ENCODE measurements at places on chromosomes 7 and 10. TPM values are rescaled to one million over a fixed set of nuclear protein-coding genes. Genes with fewer than 3 reads are reported as not detected.

ELMO1 gene
- polyA plus RNA-seq, result 9.5 TPM

MGMT gene
- polyA plus RNA-seq, result 18.0 TPM

CLRN3 gene
- polyA plus RNA-seq, result 121 TPM

PRLHR gene
- 1.1 TPM for polyA plus RNA-seq

LRMDA gene
- polyA plus RNA-seq, result 5.3 TPM

DNA sequence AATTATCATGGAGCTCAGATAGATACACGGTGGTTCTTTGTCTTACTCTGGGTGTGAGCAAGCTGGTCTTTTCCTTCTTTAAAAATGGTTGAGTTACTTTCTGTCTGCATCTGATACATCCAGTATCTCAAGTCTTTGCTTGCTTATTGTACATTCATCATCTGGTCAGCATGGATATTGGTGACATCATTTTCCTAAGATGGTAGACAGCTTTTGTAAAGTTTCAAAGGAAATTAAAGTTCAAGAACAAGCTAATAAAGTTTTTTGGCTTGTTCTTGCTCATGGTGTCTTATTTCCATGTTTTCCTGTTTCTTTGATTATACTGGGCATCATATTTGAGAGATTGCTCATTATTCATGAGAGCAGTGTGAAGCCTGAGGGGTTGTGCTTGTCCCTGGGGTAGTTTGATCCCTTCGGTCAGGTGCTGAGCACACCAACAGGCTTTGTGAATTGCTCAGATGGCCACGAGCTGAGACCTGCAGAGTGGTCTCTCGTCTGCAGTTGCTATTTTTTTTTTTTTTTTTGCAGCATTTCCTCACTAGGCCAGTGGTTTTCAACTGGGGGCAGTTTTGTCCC lies 38.5 kb downstream of the MGMT start:
- no peak overlapping the region for H3K4me3 ChIP-seq
- no peaks in the 10 kb centered on the region for H3K4me1 ChIP-seq
- no peaks in the 10 kb centered on the region for H3K27me3 ChIP-seq
- H3K27ac ChIP-seq, result no peak overlapping the region
- DNase-seq, result no peak
- H3K36me3 ChIP-seq, result no peaks in the 10 kb centered on the region

DNA sequence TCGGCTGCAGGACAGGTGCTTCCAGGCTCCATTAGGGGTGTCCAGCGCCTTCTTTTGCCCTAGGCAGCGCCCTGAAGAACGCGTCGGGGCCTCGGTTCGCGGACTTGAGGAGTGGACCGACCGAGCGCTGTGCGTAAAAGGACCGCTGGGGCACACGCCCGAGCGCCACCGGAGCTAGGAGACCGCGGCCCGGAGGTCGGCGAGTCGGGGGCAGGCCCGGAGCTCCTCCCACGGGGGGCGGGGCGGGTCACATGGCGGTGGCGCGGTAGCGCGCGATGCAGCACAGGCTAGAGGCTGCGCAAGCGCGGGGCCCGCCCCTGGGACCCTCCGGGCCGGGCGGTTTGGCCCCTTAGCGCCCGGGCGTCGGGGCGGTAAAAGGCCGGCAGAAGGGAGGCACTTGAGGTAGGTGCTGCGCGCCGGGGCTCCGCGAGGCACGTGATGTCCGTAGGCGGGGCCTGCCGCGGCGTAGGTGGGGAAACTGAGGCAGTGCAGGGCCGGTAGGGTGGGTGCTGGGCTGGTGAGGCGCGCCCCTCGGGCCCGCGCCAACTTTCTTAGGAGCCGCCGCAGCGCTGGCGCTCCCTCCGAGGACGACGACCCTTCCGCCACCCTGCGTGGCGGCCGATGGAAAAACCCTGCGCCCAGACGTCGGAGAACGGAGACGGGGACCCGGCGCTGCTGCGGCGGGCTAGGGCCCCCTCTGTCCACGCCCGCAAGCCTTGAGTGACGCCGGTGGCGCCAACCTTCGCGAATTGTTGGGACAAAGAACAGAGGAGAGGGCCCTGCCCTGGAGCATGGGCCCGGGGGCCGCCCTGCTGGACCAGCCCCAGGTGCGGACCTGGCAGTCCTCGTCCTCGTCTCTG lies at the start of gene PRXL2A:
PRXL2A (plus strand) TSS at position 310 of the 860 bp plus-strand sequence. CDS start 11,917 bp downstream, outside the sequence.
- H3K27me3 ChIP-seq, result no peaks in the 10 kb centered on the region
- peak; percentile 92 for DNase-seq
- H3K4me1 ChIP-seq, result peaks cover 50% of the 10 kb centered on the region
- H3K4me3 ChIP-seq, result peak within 1 kb of the TSS; percentile 77
- no peaks in the 10 kb centered on the region for H3K36me3 ChIP-seq

DNA sequence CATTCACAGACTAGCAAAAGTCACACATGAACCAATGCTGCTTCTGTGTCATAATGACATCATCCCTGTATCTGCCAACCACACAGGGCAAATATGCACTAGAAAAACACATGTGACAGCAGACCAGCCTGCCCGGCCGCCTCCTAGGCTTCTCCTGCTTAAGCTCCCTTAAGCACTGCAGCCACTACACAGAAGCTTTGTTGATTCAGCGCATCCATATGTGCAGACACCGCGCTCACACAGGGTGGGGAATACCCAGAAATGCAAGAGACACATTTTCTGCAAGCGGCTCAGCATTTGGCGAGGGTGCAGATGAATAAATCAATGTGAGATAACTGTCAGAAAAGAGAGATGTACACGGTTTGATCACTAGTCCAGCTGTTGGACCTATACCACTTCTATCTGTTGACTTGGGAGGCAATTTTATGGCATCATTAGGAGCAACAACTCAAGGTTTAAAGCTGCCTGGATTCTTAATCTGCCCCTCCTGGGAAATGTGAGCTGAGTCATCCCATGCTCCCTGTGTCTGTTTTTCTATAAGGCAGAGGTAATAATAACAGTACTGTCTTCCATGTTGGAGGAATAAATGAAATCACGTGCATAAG lies 33.4 kb downstream of the CPXM2 start:
- H3K4me1 ChIP-seq, result peaks cover 15% of the 10 kb centered on the region
- H3K36me3 ChIP-seq, result peaks cover 24% of the 10 kb centered on the region
- H3K27me3 ChIP-seq, result no peaks in the 10 kb centered on the region

GRCh38 chr10:132708936-132709335 lies 77.0 kb downstream of the NKX6-2 start:
- peaks cover 28% of the 10 kb centered on the region for H3K36me3 ChIP-seq
- no peaks in the 10 kb centered on the region for H3K27me3 ChIP-seq

- peaks cover 21% of the 10 kb centered on the region for H3K4me1 ChIP-seq
- no peak overlapping the region for H3K4me3 ChIP-seq
- H3K36me3 ChIP-seq, result no peaks in the 10 kb centered on the region
- no peak overlapping the region for H3K27ac ChIP-seq
These were observed 29.4 kb upstream of the RET start for GRCh38 chr10:43047288-43047970.

DNA sequence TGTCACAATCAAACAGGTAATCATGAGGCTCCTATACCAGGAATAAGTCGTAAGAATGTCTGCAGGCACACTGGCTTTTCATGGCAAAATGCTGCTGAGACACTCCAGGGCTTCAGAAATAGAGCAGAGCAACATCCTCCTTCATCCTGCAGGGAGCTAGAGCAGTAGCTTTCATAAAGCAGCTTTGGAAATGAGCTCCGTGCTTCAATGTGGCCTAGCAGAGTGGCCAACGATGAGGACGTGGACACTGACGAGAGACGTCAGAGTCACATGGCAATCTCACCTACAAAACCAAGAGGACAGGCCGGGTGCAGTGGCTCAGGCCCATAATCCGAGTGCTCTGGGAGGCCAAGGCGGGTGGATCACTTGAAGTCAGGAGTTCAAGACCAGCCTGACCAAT lies 9.8 kb downstream of the COBL start:
- no peaks in the 10 kb centered on the region for H3K27me3 ChIP-seq
- H3K27ac ChIP-seq, result no peak overlapping the region
- no peak overlapping the region for H3K4me3 ChIP-seq
- no peak for DNase-seq
- H3K4me1 ChIP-seq, result peaks cover 14% of the 10 kb centered on the region

- H3K4me3 ChIP-seq, result peak overlapping the region; percentile 99
- H3K4me1 ChIP-seq, result peaks cover 71% of the 10 kb centered on the region
- no peaks in the 10 kb centered on the region for H3K27me3 ChIP-seq
- DNase-seq, result peak; percentile 66
These were observed 1.9 kb downstream of the TTYH3 start for GRCh38 chr7:2633538-2634266.

DNA sequence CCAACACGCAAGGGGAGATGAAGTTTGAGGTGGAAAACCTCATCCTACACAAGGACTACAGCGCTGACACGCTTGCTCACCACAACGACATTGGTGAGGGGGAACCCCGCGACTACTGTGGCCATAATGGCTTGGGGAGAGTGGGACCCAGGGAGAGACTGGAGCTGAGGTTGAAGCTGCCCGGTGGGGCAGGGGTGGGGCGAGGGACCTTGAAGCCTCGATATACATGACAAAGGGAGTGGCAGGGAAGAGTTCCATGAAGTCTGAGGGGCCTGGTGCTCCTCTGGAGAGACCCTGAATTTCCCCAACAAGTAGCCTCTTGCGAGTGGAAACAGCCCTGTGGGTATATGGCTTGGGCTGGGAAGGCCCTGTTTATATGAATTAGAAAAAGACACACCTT lies 3.1 kb downstream of the PLAU start:
- H3K27me3 ChIP-seq, result peaks cover 7% of the 10 kb centered on the region
- peaks cover 39% of the 10 kb centered on the region for H3K4me1 ChIP-seq
- DNase-seq, result no peak
- H3K36me3 ChIP-seq, result peaks cover 25% of the 10 kb centered on the region
- no peak overlapping the region for H3K4me3 ChIP-seq
- H3K27ac ChIP-seq, result no peak overlapping the region

Measured in large intestine (tissue), 12 donors.